ENCODE measurements at places on chromosomes 2 and 18.

DNA sequence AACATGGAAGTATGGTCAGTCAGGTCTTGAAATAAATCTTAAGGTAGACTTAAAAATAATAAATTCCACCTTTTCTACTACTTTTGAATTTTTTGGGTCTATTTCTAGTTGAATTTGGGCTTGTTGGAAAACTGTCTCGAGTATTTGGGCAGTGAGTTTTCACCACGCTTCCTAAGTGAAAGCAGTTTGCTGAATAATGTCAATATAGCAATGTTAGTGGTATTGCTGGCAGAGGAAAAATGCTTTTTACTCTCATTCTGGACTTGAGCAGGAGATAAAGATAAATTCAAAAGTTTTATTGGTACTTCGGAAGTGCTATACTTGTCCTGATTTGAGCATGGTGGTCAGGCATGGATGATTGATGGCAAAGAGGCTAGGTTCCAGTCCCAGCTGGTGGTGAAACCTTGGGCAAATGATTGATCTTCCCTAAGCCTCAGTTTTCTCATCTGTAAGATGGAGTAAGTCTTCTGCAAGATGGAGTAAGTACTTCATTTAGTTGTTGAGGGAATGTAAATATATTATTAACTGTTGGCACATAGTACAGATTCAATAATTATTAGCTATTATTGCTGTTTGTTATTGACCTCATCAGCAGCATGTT, 503.5 kb upstream of the ZEB2 start:
- DNase-seq, result no peak

GRCh38 chr2:236088368-236089057, 79.7 kb downstream of the GBX2 start:
- DNase-seq, result no peak

DNA sequence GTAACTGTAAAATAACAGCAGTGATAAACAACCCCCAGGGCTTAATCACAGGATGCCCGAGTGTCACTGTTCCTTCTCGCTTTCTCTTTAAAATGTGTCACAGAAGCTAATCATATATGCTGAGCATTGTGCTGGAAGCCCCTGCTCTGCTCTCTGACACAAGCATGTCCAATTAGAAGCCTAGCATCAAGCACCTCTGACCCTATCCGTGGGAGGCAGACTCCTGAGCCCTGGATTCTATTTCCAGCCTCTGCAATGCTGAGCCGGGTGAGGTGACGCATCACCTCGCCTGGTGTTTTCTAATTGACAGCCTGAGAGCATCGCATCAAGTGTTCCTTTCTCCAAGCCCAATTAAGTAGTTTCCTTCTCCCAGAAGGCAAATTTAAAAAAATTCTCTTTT, 19.7 kb upstream of the SCG2 start:
- DNase-seq, result peak; percentile 54

DNA sequence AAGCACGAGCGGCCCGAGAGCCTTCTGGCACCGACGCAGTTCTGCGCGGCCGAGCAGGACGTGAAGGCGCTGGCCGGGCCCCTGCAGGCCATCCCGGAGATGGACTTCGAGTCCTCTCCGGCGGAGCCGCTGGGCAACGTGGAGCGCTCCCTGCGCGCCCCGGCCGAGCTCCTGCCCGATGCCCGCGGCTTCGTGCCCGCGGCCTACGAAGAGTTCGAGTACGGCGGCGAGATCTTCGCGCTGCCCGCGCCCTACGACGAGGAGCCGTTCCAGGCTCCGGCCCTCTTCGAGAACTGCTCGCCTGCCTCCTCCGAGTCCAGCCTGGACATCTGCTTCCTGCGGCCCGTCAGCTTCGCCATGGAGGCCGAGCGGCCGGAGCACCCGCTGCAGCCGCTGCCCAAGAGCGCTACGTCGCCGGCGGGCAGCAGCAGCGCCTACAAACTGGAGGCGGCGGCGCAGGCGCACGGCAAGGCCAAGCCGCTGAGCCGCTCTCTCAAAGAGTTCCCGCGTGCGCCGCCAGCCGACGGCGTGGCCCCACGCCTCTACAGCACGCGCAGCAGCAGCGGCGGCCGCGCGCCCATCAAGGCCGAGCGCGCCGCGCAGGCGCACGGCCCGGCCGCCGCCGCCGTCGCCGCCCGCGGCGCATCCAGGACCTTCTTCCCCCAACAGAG, 70.4 kb downstream of the ARHGEF33 start:
- DNase-seq, result peak; percentile 39

- no peak for DNase-seq
Observed at GRCh38 chr2:8578335-8579244, 103.3 kb upstream of the ID2 start.

GRCh38 chr18:7946734-7947377, 379.7 kb downstream of the PTPRM start:
- DNase-seq, result peak; percentile 41

- no peak for DNase-seq
Observed at GRCh38 chr2:236967499-236967783, 118.2 kb upstream of the COPS8 start.

GRCh38 chr2:212177724-212178123, 360.9 kb downstream of the ERBB4 start:
- no peak for DNase-seq

DNA sequence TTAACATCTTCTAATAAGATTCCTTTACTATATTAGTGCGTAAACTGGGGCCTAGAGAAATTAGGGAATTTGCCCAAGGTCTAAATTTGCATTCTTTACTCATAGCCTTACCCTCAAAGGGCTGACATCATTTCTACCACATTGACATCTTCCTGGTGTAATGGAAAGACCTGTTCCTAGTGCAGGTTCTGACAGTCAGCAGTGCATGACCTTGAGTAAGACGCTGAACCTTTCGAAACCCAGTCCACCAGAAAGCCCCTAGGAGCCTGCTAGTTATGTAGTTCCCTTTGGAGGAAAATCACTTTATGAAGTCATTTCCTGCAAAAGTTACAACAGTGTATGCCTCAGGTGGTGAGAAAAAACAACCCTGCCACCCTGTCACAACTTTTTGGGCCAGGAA, 388.3 kb downstream of the TNS1 start:
- DNase-seq, result no peak

- DNase-seq, result no peak
Observed at GRCh38 chr2:152466980-152467676, 132.2 kb downstream of the FMNL2 start.

DNA sequence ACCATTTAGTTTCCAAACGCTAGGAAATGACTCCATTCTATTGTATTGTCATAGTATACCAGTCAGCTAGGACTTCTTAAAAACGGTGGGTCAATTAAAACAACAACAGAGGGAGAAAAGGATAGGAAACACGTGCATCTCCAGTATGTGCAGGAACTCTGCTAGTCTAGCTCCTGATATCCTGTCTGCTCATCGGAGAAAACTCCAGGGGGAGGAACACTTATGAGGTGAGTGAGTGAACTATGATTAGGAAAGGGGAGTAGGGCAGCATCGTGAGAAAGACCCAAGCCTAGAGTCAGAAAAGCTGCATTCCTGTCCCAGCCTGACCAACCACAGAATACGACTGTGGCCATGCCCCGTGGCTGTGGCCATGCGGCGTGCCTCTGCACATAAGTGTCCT, 34.2 kb downstream of the DTNB start:
- no peak for DNase-seq

- DNase-seq, result no peak
Observed at GRCh38 chr2:209147981-209148380, 275.9 kb upstream of the MAP2 start.

DNA sequence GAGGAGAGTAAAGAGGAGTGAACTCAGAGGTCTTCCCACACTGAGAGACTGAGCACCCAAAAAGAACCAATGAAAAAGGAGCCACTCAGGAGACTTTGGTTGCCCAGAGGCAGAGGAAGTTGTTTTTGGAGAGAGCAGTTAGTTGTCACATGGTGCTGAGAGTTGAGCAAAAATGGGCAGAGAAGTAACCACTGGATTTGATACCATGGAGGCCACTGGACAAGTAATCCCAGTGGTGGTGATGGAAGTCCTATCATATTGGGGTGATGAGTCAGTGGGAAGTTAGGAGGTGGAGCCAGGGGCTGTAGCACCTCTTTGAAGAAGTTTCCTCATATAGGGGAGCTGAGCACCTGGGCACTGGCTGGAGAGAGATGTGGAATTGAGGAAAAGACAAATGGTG, 235.8 kb downstream of the TPGS2 start:
- DNase-seq, result no peak

DNA sequence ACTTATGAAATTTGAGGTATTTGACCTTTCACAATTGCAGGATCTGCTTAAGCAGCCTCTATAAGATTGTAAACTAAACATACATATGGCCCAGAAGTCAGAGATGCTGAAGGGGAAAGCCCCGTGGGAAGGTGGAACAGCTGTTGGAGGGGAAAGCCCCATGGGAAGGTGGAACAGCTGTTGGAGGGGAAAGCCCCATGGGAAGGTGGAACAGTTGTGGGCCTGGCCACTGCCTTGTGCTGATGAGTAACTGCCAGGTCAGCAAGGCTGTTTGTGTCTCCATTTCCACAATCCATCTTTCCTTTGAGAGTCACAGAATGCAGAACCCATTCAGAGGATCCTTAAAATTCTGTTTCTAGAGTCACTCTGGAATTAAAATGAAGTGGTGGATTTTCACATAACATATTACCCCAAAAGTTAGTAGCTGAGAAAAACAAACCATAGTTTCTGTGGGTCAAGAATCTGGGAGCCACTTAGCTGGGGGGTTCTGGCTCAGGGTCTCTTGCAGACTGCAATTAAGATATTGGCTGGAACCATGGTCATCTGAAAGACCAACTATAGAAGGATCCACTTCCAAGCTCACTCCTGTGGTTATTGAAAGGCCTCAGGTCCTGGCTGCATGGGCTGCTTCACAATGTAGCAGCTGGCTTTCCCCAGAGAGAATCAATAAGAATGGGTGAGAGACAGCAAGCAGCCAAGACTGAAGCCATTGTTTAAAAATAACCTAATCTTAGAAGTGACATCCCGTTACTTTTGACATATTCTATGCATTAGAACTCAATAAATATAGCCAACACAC, 86.6 kb upstream of the CAVIN2 start:
- no peak for DNase-seq

DNA sequence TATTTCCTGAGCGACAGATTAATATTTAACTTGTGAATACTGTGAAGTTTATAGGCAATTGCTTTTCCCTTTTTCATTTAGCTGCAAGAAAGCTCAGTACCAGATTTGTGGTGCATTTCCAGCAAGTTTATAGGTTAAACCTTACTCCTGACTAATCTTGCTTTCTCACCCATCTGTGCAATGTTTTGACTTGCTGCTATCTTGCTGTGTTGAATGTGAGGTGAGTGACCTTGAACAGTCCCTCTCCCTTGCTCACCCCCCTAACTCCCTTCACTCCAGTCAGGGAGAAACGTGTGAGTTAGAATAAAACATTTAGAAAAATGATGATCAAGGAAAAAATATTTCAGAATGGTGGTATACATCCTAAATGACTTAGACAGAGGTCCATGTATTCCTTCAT, 39.8 kb upstream of the PARD3B start:
- DNase-seq, result no peak

- no peak for DNase-seq
Observed at GRCh38 chr2:141666191-141666590, 464.6 kb downstream of the LRP1B start.

DNA sequence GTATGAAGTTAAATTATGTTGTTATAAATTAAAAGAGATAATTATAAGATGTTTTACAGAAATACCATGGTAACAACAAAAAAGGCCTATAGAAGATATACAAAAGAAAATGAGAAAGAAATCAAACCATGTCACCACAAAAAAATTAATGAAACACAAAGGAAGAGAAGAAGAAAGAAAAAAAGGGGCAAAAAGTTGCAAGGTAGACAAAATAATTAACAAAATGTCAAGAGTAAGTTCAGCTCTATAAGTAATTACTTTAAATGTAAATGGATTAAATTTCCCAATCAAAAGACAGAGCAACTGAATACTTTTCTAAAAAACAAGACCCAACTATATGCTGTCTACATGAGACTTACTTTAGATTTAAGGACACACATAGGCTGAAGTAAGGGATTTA, 378.4 kb upstream of the FSHR start:
- DNase-seq, result no peak
